Activated CD4-positive, alpha-beta T cell treated with anti-CD3 and anti-CD28 coated beads, Interleukin-2, Interleukin-4, amounts not matched to agents 100 ng/mL and 50 ng/mL, durations not matched to agents 16 hours and 8 hours (primary cell): ENCODE measurements at places on chromosomes 7 and 10.

- no peak for DNase-seq
These were observed 26.6 kb downstream of the FAM3C start for GRCh38 chr7:121369462-121369861.

DNA sequence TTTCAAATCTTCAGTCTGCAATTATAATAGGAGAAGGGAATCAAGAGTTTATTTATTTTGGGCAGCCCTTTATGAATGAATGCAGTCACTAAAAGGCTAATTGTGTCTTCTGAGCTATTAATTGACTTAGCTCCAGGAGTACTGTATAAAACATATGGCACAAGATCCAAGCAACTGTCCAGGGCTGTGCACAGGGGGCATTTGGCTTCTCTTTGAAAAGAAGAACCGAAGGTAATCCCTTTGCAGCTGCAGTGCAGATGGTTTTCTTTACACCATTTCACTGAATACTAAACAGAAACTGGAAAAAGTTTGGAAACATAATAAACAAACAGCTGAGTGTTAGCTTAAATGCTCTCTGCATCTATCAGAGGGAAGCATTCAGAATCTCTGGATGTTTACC, 282.6 kb upstream of the LRRN3 start:
- no peak for DNase-seq

DNA sequence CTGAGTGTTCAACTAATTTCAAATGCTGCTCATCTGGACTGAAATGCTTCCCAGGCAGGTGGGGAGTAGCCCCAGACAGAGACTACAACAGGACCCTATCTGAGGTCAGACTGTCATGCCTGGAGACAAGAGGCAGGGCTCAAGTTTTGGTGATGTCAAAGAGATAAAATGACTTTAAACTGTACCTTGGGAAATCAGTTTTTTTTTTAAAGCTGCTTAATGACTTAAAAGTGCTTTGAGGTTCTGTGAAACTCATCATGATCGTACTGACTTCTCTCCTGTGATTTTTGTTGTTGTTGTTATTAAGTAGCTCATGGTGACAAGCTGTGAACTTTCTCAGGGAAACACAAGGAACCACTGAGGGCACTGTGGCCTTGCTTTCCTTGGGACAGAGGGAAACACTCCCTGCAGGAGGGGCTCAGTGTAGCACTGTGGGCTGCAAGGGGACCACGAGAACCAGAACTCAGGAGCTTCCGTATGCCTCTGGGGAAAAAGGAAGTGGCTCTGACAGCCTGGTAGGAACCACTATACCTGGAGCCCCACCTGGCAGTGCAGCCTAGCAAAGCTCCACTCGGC, 9.5 kb downstream of the HIPK2 start:
- no peak for DNase-seq

GRCh38 chr10:27143686-27144085, 10.5 kb downstream of the YME1L1 start:
- no peak for DNase-seq

DNA sequence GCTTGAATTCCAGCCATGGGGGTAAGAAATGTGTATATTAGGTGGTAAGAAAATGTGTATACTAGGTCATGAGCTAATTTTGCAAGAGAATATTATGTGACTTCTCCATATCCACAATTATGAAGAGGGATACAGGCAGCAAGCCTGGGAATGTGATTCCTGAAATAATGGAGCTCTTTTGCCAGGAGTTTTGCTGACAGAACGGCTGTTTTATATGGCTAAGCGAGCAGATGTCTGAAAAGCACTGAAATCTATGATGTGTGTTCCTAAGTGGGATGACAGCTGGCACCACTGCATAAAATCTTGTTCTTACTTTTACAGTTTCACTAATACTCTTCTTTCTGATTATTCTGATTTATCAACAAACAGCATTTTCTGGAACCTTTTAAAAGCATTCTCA, 386.0 kb upstream of the HPS1 start:
- DNase-seq = no peak

DNA sequence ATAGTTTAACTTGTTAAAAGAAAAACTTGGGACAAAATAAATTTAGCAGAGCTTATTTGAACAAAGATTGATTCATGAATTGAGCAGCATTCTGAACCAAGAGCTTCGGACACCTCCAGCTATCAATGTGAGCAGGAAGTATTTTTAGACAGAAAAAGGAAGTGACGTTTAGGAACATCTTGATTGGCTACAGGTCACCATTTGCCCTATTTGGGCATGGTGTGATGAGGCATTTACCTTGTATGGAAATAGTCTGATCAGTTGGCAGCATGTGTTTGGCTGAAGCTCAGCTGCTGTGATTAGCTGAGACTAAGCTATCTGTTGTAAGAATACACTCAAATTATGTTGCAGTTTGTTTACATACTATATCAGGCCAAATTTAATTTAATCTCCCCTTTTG, 185.1 kb downstream of the ATRNL1 start:
- DNase-seq = no peak

- no peak for DNase-seq
These were observed 1016.7 kb downstream of the REEP3 start for GRCh38 chr10:64537928-64538327.

- DNase-seq = no peak
These were observed 370.0 kb upstream of the IGFBP3 start for GRCh38 chr7:46291050-46291438.

DNA sequence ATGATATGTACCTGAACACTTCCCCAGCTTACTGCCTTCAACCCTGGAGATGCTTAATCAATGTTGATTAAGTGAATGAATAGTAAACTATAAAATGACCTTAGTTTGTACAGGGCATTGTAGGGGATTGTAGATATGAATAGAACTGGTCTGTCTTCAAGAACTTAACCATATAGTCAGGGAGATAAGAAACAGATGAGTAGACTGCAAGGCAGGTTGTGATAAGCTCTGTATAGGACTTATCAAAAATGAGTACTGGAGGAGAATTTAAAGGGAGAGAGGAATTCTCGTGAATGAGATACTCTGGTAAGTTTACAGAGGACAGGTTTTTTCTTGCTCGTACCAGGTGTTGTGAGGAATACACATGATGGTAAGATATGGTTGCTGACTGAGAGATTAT, 27.6 kb downstream of the SGPL1 start:
- no peak for DNase-seq

DNA sequence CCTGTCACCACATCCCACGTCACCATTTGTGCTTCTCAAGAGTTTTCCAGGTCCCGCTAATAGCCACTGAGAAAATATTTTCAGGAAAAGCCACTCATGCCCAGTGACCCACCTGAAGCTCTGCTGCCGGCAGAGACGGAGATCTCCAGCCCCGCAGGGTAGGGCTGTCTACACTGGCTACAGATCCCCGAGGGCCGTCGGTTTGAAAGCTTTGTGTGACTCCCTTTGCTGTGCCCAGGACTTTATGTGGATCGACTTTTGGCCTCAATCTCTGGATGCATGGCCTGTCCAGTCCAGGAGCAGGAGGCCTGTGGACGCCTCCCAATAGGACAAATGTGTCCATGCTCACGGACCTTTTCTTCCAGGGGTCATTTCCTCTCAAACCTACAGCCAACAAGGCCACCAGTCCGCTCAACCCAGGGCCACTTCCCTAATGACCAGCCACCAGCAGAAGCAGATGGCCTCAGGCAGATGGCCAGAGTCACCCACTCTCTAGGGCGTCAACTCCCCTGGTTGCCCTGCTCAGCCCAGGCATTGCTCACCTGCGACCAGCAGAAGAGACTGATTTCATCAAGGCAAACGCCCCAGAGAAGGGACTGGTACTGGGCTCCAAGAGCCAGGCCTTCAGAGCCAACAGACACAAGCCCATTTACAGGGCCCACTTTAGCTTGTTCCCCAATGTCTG, 76.4 kb downstream of the OAT start:
- no peak for DNase-seq

- DNase-seq = no peak
These were observed 49.0 kb upstream of the ZRANB1 start for GRCh38 chr10:124892905-124893304.

DNA sequence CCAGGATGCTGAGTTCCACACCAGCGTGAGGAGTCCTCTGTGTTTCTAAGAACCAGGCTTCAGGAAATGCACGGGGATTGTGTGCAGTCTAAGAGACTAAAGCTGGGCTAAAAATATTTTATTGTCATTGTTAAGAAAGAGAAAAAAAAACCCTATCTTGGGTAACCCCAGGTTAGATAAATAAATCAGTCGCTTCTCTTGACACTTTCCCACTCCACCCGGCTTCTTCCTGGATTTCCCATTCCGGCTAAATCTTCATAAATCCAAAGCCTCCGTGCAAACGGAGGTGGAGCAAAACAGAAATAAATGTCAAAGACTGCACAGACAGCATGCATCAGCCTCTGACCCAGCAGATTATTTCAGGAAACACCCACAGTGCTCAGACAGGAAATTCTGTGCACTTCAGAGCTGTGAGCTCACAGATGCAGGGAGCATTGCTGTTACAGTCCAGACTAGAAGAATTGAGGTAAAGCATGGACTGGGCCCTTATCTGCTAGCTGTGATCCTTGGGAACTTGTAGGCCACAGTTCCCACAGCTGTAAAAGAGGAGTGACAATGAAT, 44.8 kb upstream of the GRID1 start:
- peak; percentile 49 for DNase-seq

DNA sequence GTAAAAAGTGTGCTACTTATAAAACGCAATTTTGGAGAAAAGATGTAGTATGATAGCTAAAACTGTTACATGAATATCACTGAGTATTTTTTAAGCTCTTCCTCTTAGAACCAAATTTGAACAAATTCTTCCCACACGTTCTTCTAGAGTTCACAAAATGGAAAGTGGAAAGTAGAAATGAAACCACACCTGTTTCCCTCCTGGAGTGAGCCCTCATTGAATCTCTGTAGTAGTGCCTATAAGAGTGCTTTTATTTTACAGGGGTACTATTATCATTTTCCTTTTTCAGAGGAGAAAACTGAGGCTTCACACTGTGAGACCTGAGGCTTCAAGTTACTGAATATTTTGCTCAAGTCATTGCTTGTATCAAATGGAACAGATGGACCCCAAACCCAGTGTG, 393.0 kb downstream of the NRG3 start:
- no peak for DNase-seq

DNA sequence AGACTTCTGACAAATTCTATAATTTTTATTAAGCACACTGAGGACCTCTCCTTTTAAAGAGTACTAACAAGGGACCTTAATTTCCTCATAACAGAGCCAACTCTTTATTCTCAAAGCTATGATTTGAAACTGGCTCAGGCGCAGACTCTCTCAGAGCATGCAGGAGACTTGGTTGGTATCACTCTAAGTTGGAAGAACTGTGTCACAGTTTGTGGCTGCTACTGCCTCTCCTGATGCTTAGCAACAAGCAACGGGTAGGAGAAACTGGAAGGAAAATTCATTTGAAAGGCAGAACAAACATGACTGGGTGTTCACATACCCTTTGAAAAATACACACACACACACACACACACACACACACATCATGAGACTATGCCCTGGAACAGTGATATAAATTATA, 33.3 kb downstream of the ENO4 start:
- no peak for DNase-seq

DNA sequence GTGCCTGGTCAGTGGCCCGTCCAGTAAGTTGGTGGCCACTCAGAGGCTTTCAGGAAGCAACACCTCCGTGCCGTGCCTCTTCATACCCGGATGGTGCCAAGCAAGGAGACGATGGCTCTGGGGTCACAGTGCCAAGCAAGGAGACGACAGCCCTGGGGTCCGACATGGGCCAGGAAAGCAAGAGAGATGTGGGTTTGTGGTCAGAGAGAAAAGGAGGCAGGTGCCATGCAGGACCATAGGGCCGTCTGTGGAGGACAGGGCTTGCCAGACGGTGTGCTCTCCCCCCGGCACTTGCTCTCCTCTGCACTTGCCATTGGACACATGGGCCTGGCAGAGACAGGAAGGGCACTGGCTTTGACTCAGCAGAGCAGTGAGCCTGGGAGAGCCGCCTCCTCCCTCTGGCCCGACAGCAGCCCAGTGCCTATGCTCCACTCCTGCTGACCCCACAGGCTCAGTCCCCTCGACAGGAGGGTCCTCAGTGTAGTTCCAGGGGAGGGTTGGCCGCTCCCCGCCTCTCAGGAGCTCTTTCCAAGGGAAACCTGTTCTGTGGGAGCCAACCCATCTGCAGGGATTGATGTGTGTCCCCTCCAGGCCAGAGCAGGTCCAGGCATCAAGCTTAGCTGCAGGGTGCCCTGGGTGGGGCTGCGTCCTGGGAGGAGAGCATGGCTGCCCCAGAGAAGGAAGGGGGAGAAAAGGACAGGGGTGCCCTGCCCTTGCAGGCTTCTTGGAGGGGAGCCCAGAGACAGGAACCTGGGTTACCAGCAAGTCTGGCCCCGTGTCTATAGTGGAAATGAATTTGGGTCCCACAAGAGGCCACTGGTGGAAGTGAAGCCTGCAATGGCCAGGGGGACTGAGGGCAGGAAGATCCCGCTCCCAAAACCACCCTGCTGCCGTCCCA, 7.6 kb upstream of the CALML5 start:
- DNase-seq = no peak
